WTC11 (cell line): ENCODE measurements at places on chromosomes 5 and 9. TPM values are rescaled to one million over a fixed set of nuclear protein-coding genes. Genes with fewer than 3 reads are reported as not detected.

- no peak for DNase-seq
- H3K27me3 ChIP-seq, result peaks cover 5% of the 10 kb centered on the region
- no peaks in the 10 kb centered on the region for H3K36me3 ChIP-seq
These were observed 134.4 kb upstream of the EFNA5 start for GRCh38 chr5:107805166-107805565.

NR2F1 gene
- 0.18 to 0.34 TPM (median 0.31 TPM) in 3 replicates for total RNA-seq

DNA sequence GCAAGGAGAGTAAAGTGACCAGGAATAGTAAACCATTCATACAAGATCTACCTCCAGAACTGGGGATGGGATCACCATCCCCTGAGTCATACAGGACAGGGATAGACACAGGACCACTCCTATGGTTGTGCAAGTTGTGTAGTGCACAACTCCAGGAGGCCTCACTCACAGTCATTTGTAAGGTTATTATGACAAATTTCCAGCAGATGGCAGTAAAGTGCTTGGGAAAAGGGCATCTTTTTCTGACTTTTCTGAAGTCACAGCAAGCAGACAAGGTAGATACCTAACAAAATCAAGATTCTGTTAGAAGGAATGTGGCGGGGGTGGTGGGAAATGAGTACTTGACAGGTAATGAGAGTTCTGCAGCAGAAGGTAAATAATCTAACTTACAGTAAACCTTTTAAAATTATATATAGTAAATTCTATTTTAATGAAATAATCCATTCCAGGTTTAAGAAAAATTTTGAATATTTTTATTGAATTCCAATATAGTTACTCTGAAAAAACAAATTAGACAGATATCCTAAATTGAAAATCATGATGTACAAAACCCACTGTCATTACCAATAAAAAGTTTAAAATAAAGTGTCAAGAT is 16.7 kb upstream of the KIF27 start:
- no peak for DNase-seq
- H3K27me3 ChIP-seq, result no peaks in the 10 kb centered on the region
- no peak overlapping the region for H3K4me3 ChIP-seq
- peaks cover 19% of the 10 kb centered on the region for H3K4me1 ChIP-seq

DNA sequence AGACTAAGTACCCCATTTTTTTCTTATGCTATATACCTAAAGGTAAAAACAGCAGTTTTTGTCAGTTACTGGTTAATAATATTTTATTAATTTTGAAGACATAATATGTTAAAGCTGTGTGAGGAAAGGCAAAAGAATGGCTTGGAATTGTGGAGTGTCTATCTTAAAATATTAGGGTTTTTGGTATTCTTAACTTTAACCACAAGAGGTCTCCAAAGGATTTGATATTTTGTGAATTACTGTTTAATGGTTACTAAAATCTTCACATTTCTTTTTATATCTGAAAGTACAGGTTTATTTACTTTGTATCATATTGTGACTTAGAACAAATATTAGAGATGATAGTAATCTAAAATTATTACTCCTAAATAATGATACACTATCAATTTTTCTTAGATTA is 32.0 kb upstream of the DHFR start:
- no peak overlapping the region for H3K27ac ChIP-seq
- DNase-seq, result no peak
- no peaks in the 10 kb centered on the region for H3K27me3 ChIP-seq
- H3K36me3 ChIP-seq, result peaks cover 8% of the 10 kb centered on the region
- no peak overlapping the region for H3K4me3 ChIP-seq

DNA sequence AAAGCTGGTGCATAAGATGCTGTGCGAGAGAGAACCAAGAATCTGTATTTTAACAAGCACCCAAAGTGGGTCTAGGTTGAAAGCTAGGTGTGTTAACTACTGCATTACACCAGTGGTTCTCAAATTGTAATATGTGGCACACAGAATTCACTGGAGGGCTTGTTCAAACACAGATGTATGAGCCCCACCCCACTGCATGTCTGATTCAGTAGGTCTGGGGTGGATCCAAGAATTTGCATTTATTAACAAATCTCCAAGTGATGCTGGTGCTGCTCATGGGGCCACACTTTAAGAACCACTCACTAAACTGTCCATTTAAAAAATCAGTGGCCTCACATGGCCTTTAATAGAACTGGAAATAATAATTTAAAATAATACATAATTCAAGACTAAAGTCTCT is 40.4 kb downstream of the LPAR1 start:
- no peak overlapping the region for H3K4me3 ChIP-seq
- H3K27me3 ChIP-seq, result no peaks in the 10 kb centered on the region
- no peak for DNase-seq
- peaks cover 9% of the 10 kb centered on the region; the same call in 1 of the 2 replicates for H3K4me1 ChIP-seq
- H3K36me3 ChIP-seq, result no peaks in the 10 kb centered on the region

DNA sequence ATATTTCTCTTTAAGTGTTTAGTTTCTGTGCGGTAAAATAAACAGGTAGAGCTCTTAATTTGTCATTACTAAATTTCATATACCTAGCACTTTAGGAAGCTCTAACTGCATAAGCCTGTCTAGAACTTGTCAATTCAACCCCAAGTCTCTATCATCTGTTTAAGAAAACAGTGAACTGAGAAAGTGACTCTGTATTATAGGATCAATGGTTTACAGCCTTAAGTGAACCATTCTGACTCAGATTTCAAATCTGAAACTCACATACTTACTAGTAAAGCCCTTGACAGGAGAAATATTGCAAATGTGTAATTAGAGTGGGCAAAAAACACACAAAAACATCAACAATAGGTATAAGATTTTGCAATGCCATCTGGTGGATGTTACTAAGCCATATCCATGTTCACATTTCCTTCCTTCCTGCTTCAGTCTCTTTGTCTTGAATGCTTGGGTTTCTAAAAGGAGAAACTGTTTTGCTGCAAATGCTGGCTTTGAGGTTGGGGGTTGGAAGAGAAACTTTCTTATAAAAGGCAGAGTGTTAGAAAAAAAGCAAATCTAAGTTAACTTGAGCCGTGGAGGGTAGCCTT is 101.8 kb downstream of the DOCK8 start:
- no peaks in the 10 kb centered on the region for H3K36me3 ChIP-seq
- H3K4me3 ChIP-seq, result no peak overlapping the region
- no peak for DNase-seq

DNA sequence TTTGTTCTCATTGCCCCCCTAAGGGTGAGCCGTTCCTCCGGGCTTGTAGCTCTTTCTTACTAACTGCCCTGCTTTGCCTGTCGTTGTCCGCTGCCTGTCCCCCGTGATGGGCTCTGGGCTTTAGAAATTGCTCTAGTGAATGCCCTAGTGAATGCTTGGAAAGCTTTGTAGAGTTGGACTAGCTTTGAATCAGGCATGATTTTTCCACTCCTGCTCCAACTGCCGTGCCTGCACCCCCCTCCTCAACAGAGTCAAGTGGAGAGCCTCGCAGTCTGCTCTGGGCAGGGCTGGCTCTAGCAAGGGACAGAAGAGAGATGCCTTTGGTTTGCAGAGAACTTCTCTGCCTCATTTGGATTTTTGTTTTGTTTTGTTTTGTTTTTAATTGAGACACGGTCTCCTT is 46.8 kb upstream of the DAB2IP start:
- H3K4me3 ChIP-seq, result no peak overlapping the region
- H3K36me3 ChIP-seq, result no peaks in the 10 kb centered on the region
- peaks cover 14% of the 10 kb centered on the region for H3K27me3 ChIP-seq

DNA sequence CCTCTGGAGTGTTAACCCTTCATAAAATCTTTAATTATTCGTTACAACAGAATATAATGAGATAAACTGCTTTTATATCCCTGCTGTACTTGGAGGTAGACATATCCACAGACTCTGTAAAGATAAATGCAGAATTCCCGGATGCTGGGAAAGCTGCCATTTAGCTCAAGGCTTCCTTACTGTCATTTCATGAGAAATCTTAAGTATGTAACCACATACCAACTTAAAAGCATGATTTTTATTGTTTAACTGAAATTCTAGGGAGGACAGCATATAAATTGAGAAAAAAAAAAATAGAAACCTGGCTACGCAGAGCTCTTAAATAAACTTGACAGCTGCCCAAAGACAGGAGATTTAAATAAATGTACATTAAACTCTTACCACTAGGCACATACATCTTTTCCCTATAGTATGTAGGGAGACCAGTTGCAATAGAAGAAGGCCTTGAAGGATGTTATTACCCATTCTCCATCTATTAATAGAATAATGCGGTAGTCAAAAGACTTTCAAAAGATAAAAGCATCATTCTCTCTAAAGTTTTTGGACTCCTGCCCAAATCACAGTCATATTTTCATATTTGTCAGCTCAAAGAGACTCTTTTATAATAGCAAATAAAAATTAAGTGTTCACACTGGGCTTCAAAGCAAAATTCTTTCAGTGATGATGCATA is 373.8 kb downstream of the NDUFS4 start:
- H3K4me1 ChIP-seq, result peaks cover 27% of the 10 kb centered on the region
- no peak overlapping the region for H3K27ac ChIP-seq
- no peaks in the 10 kb centered on the region for H3K27me3 ChIP-seq
- no peak overlapping the region for H3K4me3 ChIP-seq
- DNase-seq, result no peak
- no peaks in the 10 kb centered on the region for H3K36me3 ChIP-seq

DNA sequence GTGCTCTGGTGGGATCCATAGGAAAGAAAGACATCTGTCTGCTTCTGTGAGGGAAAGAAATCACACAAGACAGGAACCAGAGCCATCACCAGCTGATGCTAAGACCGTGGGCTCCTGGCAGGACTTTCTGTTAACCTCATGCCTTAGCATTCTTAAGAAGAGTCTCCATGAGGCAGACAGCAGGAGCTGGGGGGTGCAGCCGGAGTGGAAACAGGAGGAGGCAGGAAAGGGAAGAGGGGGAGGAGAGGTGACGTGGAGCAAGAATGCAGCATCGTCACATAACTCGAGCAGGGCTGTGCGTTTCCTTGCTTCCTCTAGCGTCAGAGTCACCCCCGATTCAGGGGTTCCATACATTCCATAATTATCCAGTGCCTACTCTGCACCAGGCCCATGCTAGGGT is 53.6 kb downstream of the ERGIC1 start:
- peaks cover 38% of the 10 kb centered on the region for H3K36me3 ChIP-seq
- DNase-seq, result no peak
- H3K27ac ChIP-seq, result no peak overlapping the region
- H3K4me1 ChIP-seq, result peaks cover 6% of the 10 kb centered on the region; the same call in 1 of the 2 replicates

- H3K27ac ChIP-seq, result no peak overlapping the region
- peaks cover 31% of the 10 kb centered on the region for H3K4me1 ChIP-seq
- no peak overlapping the region for H3K4me3 ChIP-seq
- peaks cover 33% of the 10 kb centered on the region for H3K27me3 ChIP-seq
- DNase-seq, result no peak
- H3K36me3 ChIP-seq, result peaks cover 3% of the 10 kb centered on the region; the same call in 1 of the 2 replicates
These were observed 24.9 kb downstream of the GSN start for GRCh38 chr9:121292801-121293241.

GRCh38 chr5:33807771-33808170 is 84.0 kb downstream of the ADAMTS12 start:
- no peak overlapping the region for H3K4me3 ChIP-seq
- H3K27ac ChIP-seq, result no peak overlapping the region
- no peaks in the 10 kb centered on the region for H3K36me3 ChIP-seq
